Left renal cortex interstitium (tissue), 4 donors: ENCODE measurements at places on chromosomes 5 and 9.

GRCh38 chr5:169415948-169416347, 115.0 kb upstream of the SLIT3 start:
- no peak for DNase-seq

DNA sequence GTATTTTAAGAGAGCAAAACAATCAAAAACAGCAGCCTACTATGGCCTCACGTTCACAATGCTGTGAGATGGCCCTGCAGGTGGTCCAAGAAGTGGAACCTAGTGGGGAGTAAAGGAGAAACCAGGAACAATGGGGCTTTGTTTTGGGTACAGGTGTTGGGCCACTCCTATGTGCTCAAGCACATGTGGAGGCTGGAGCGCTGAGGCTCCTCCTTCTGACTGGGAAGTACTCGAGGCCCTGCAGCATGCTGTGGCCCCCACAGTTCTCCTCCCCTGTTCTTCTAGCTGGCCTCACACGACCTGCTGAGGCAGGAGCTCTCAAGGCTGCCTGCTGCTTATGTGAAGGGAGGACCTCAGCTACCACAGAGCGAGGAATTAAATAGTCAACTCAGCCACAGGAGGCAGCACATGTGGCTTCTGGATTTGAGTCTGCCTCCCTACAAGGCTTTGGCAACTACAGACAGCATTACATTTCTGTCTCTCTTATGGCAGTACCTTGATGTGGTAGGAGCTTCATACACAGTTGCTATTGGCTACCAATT, 482.3 kb downstream of the SPOCK1 start:
- DNase-seq, result no peak

- DNase-seq, result no peak
These were observed 18.3 kb upstream of the LPAR1 start for GRCh38 chr9:111056538-111056937.

DNA sequence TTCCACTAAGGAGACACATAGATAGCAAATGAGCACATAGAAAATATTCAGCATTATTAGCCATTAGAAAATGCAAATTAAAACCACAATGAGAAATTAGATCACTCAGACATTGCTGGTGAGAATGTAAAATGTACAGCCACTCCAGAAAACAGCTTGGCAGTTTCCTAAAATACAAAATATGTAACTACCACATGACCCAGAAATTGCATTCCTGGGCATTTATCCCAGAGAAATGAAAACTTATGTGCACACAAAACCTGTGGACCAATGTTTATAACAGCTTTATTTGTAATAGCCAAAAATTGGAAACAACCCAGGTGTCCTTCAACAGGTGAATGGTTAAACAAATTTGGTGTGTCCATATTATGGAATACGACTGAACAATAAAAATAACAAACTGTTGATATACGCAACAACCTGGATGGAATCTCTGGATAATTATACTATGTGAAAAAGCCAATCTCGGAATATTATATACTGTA, 34.8 kb upstream of the SHC3 start:
- DNase-seq, result no peak

- DNase-seq, result no peak
These were observed 251.2 kb downstream of the NFIB start for GRCh38 chr9:14062586-14063221.

GRCh38 chr9:92761686-92762085, 2.9 kb downstream of the BICD2 start:
- DNase-seq, result no peak

- DNase-seq, result no peak
These were observed 6.3 kb upstream of the NR5A1 start for GRCh38 chr9:124513376-124513994.

GRCh38 chr9:93039976-93040375, 18.5 kb upstream of the SUSD3 start:
- DNase-seq, result no peak

DNA sequence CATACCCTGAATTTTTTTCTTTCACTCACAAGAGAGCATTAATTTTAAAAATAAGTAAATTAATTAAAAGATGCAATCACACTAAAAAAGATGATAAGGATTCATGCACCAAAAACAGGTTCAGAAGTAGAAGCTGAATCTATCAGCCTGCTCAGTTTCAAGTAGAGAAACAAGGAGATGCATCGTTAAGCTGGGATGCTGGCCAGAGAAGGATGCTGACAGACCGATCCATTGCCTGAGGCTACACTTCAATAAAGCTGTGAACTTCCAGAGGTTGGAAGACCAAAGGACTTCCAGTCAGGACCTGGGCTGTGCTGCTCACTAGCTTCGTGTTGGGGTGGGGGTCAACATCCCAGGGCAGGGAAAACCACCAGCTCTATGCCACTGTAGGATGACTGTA, 457.7 kb downstream of the EFNA5 start:
- no peak for DNase-seq

DNA sequence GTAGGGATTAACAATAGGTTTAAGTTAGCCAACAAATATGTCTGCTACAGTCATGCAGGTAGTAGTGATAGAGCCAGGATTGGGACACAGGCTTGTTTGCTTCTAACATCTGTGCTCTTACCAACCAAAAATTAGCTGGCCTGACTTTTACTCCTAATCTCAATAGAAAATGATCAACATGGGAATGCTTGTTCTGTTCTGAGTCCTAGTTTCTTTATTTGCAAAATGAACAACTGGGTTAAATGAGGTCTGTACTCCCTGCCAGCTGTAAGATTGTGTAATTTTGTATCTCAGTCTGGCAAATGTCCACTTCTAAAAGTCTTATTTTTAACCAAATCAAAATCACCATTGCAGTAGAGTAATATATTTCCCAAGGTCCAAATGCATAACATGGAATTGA, 216.8 kb downstream of the NMUR2 start:
- DNase-seq, result no peak

DNA sequence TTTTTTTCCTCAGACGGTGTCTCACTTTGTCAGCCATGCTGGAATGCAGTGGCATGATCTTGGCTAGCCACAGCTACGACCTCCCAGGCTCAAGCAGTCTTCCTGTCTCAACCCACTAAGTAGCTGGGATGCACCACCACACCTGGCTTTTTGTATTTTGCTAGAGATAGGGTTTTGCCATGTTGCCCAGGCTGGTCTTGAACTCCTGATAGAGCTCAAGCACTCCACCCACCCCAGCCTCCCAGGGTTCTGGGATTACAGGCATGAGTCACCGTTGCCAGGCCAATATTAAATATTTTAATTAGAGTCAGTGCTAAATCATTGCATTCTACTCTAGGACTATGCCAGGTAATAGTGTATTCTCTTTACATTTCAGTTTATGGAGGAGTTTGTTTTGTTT, 41.5 kb downstream of the UBE2R2 start:
- DNase-seq, result no peak

DNA sequence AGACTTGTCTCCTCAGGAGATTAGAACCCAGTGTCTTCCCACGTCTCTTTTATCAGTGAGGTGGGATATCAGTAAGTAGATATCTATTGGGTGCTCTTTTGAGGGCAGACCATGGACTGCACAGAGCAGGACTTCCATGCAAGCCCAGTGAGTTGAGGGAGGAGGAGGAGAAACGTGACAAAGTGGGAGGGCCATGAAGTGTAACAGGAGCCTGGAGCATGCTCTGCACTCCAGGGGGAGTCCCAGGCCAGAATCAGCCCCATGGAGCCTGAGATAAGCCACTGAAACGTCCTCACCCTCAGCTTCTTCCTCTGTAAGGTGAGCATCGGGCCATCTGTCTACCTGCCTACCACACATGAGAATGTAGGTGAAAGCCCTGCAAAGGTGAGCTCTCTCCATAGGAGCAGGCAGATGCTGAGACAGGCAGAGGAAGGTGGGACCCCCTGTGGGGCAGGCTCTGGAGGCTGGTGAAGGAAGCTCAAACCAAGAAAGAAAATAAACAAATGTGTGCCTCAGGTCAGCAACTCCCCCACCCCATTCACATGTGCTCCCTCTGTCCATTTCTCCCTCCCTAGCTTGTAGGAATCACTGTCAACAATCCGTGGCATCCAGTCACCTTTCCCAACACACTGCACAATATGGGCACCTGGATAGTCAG, 87.4 kb downstream of the NRG2 start:
- DNase-seq, result no peak

GRCh38 chr9:15468145-15468544, 42.6 kb downstream of the PSIP1 start:
- DNase-seq, result no peak

DNA sequence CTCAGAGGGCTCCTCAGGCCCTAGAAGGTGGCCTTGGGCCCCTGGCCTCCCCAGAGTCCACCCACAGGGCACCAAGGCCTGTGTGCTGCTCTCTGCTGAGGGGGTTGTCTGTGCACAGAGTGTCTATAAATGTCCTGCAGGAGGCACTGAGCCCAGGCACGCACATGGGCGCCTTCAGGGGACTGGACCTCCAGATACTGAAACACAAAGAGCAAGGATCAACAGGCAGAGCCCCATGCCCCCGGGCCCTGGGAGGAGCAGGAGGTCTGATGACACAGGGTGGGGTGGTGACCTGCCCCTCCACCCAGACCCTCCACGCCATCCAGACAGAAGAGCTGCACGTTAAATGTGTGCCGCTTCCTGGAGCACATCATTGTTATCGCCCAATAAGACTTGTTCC, 64.6 kb upstream of the SIMC1 start:
- no peak for DNase-seq

- no peak for DNase-seq
These were observed 65.5 kb upstream of the HSPA9 start for GRCh38 chr5:138640646-138641254.

DNA sequence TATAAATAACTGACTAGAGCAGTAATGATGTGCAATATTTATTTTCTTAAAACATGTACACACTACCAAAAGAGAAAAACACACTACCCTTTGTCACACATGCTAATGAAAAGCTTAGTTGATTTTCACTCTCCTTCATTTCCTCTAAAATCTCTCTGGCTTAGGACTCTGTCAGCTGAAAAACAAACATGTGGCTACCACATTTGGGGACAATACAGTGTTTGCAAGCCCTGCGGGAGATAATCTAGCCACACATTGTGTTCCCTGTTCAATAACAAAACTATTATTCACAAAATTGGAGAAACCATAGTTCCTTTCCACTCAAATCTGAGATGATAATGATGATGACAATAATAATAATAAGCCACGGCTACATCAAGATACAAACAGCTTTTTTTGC, 3.5 kb upstream of the LOX start:
- no peak for DNase-seq

DNA sequence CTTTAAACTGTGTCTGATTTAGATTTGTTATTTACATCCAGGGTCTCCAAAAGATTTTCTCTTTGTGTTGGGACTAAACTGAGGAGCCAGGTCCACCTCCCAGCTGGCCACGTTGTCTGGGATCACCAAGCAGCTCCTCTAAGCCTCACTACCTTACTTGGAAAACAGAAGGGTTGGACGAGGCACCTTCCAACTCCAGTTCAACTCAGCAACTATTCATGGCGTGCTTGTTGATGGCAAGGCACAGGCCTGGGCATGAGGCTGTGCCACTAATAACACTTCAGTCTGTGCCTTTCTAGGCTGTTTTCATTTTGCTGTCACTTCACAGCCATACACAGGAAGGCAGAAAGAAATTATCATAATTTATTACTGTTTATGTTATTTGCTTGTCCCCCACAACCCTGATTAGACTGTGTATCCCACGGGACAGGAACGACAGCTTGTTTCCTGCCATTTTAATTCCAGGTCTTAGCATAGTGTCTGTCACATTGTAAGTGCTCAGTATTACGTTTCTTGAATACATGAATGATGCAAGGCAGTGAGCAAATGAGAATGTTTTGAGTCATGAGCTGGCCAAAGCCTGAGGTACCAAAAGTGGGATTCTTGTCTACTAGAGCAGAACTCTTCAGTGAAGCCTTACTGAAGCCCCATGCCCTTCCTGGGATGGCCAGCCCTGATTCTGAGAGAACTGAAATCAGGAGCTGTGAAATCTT, 125.8 kb downstream of the GALNT10 start:
- no peak for DNase-seq

DNA sequence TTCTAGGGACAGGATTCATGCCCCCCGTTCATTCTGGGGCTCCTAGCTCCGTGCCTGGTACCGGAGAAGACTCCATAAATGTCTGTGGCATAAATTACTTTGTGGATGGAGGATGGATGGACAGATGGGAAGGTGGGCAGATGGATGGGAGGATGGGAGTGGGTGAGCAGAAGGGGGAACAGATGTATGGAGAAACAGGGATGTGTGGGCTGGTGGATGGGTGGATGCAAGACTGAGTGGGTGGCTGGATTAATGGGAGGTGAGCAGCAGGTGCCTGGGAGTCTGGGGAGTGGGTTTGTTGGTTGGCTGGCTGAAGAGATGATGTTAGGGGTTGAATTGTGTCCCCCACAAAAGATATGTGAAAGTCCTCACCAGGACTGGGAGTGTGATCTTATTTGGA, 43.5 kb downstream of the SARDH start:
- no peak for DNase-seq

DNA sequence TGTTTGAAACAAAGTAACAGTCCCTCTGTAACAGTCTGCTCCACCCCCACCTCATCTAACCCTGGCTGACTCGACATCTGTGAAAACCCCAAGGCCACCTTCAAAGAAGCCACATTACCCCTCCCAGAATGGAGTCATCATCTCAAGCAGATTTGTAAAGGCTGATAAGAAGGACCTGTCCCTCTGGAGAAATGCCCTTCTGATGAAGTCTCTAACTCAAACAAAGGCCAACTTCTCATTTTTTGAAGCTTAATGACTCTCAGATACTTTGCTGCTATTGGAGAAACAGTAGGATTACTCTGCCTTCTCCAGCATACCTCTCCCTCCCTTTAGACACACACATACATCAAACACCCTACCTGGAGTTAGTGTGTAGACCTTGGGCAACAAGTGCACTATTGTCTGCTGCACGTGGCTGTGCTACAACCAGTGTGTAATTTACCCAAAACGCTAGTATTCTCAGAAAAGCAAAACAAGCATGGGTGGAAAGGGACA, 5.3 kb upstream of the SUSD1 start:
- DNase-seq, result no peak

GRCh38 chr5:54021431-54022164, 288.8 kb downstream of the ARL15 start:
- no peak for DNase-seq

- DNase-seq, result no peak
These were observed 28.0 kb downstream of the ATP6V0E1 start for GRCh38 chr5:173011566-173011965.

GRCh38 chr5:167759057-167759821, 532.2 kb upstream of the WWC1 start:
- no peak for DNase-seq

GRCh38 chr9:129640871-129641749, 841 bp downstream of the ASB6 start:
- no peak for DNase-seq

DNA sequence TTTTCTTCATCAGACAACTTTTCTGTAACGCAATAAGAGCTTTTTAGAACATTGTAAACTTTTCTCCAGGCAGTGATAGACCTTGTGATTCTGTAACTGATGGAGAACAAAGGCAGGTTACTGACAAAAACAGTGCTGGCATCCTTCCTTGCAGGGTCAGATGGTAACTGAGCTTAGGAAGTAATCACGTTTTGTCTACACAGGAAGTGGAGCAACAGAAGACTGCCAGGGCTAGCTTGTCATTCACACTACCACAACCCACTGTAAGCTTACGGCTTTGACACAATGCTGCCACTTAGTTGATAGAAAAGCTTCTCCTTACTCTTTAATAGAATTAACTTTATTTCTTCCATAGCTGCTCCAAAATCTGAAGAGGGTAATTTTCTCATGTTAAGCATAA, 46.8 kb downstream of the FBN2 start:
- DNase-seq, result no peak
